ENCODE measurements at places on chromosomes 3 and 15.

DNA sequence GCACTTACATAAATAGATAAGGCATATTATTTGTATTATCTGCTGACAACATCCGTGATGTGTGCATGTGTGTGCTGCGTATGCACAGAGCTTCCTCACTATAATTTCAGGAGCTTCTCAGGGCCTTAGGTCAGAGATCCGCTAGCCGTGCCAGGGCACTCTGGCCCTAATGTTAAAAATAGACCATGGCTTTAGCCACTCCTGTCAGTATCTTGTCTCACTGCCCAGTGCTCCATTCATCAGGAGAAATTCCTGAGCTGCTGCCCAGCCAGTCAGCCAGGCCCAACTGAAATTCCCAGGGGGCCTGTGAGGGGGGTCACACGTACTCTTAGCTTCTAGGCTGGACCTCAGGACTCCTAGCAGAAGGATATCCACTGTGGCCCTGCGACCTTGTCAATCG is 70.0 kb upstream of the ABHD2 start:
- DNase-seq = peak; percentile 76

- peak; percentile 98 for DNase-seq
These were observed 494.7 kb upstream of the NECTIN3 start for GRCh38 chr3:110576960-110577359.

DNA sequence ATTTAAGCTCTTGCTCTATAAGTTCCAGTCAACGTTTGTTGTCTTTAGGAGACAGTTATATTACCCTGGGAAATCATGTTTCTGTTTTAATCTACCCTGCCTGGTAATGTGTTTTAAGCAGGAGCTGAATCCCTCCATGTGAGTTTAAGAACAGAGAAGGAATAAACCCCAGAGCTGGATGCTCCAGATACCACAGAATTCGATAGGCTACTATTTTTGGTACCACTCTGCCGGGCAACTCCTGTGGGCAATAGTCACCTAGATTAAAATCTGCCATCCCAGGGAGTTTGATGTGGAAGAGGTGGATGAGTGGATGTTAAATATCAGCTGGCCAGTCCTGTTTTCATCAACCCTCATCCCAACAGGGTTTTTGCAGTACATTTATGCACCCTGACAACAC is 20.4 kb downstream of the NUDT16 start:
- DNase-seq = peak; percentile 15

GRCh38 chr15:88874684-88875083 is 20.7 kb downstream of the HAPLN3 start:
- no peak for DNase-seq
